ENCODE measurements at places on chromosomes 6 and 20.

DNA sequence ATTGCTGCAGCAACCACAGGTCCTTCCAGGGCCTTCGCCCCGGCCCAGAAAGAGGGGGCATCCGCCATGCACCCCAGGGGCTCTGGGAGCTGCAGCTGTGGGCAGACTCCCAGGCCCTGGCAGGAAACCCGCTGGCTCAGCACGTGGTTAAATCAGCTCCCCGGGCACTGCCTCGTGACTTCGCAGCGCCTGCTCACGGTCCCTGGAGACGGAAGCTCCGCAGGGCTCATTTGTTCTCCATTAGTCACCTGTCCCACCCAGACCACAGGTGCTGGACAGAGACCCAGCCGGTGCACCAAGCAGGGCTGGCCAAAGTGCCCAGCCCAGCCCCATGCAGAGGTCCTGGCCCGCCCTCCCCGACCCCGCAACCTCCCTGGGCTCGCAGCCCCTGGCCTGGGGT, 14.7 kb downstream of the KCNQ2 start:
- DNase-seq = no peak

- peak; percentile 9 for DNase-seq
Measured at GRCh38 chr20:37223053-37223452, 38.6 kb downstream of the GHRH start.

- no peak for DNase-seq
Measured at GRCh38 chr20:2316847-2317495, 21.2 kb downstream of the TGM3 start.

GRCh38 chr6:79225717-79226599, 8.5 kb downstream of the HMGN3 start:
- DNase-seq = no peak

DNA sequence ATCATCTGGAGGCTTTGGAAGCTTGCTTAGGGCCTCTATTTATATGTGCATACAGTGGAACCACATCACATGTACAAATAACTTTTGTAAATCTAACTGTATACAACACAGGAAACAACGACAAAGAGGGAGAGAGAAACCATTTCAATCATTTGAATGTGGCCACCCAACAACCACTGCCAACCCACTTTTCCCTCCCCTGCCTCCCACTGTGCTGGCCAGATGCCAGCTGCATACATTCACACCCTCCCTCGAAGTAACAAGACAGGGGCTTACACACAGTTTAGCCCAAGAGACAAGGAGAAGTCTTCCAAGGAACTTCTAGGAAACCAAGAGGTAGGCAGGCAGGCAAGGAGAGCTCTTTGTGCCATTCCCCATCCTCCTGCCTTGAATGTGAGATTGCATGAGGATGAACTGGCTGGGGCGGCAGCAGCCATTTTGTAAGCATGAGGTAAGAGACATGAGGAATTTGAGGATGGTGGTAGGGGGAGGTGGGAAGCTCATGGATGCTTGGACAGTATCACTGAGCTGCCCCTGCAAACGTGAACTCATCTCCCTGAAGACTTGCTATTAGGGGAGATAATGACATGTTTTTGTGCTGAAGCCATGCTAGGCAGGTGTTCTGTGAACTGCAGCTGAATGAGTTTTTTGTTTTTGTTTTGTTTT, 18.2 kb downstream of the BMP7 start:
- no peak for DNase-seq

GRCh38 chr6:27775796-27776184, 136.4 kb downstream of the OR2B2 start:
- DNase-seq = no peak

GRCh38 chr6:45690846-45691245, 313.1 kb upstream of the SUPT3H start:
- no peak for DNase-seq

- DNase-seq = peak; percentile 69
Measured at GRCh38 chr6:41713650-41714291, 21.6 kb downstream of the TFEB start.

DNA sequence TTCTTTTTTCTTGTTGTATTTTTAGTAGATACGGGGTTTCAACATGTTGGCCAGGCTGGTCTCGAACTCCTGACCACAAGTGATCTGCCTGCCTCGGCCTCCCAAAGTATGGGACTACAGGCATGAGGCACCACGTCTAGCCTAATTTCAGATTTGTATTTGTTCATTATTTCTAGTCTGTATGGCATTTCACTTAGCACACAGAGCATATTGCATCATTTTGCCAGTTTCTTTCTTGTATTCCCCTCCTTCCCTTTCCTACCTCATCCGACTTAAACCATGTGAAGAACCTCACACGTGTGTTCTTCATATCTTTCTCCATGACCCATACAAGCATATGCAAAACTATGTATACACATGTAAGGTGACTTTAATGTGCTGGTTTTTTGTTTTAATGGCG, 470.0 kb downstream of the CBLN4 start:
- no peak for DNase-seq

DNA sequence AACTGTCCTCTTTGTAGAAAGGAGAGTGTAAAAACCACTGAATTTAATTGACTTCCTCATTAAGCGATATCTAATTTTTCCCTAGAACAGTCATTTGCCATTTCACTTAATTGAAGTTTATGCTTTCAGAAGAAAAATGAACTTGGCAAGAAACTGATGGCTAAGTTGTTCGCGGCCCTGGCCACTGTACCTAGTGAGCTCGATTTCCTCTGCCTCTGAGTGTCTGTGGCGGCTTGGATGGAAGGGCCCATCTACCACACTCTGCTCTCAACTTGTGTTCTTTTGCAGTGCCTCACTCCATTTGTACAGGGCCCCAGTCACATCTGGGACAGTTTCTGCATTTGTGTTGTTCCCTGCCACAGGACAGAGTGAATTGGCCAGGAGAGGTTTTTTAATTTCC, 102.9 kb downstream of the BCAS1 start:
- no peak for DNase-seq

DNA sequence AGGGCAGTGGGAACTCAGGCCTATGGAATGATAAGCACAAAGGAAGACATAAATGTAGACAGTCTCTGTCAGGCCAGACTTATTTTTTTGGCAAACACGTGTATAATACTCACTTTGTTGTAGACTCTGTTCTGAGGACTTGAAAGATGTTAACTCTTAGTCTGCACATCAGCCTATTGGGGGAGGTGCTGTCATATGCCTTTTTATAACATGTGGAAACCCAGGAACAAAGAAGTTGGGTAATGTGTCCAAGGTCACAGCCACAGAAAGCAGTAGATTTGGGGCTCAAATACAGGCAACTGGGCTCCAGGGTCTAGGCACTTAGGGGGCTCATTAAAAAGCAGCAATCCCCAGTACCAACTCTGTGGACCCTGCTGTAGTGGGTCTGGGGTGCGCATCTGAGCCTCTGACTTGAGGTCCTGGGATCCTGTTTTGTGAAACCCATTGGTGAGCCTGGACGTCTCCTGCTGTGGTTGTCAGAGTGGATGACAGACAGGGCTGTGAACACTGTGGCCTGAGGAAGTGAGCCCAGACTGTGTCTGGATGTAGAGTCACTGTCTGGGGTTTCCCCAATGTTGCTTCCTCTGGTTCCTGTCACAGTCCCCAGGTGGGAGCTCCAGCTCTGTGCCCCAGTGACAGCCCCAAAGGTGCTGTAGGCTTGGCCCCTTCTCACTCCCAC, 50.0 kb downstream of the CDH26 start:
- DNase-seq = no peak

- no peak for DNase-seq
Measured at GRCh38 chr6:41687501-41688175, 47.8 kb downstream of the TFEB start.

- DNase-seq = no peak
Measured at GRCh38 chr6:134544737-134545136, 226.8 kb upstream of the SGK1 start.

DNA sequence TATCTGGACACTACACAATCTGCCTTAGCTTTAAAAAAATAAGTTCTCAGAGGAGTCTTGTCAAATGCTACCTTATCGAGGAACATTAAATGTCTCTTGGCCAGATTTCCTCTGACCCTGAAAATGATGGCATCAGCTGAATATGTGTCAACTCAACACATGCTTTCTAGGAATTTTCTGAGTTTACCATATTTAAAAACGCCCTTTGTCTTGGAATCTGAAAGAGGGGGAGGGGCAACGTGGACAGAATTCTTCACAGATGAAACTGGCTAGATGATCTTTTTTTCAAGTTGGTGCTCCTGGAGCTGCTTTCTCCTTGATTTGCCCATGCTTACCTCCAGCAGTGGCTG, 5.1 kb downstream of the SOX4 start:
- DNase-seq = no peak

DNA sequence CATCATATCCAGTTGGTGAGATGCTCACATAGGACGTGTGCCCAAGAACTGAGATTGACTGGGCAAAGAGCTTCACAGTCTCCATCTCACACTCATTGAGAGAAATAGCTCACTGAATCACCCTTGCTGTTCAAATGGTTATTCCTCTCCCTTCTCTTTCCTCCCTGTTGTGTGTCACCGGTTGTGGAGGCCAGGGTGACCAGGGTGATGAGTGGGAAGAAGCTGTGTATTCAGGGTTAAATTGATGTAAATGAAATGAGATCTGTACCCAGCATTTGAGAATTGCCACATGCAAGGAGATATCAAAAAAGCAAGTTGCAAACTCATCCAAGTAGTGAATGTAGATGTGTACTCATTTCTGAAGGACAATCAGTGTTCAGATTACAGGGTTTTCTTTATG, 36.6 kb upstream of the VAPB start:
- peak; percentile 53 for DNase-seq

GRCh38 chr6:115514656-115515055, 546.0 kb downstream of the FRK start:
- no peak for DNase-seq

GRCh38 chr20:43583982-43584432, 6.7 kb upstream of the IFT52 start:
- DNase-seq = no peak

DNA sequence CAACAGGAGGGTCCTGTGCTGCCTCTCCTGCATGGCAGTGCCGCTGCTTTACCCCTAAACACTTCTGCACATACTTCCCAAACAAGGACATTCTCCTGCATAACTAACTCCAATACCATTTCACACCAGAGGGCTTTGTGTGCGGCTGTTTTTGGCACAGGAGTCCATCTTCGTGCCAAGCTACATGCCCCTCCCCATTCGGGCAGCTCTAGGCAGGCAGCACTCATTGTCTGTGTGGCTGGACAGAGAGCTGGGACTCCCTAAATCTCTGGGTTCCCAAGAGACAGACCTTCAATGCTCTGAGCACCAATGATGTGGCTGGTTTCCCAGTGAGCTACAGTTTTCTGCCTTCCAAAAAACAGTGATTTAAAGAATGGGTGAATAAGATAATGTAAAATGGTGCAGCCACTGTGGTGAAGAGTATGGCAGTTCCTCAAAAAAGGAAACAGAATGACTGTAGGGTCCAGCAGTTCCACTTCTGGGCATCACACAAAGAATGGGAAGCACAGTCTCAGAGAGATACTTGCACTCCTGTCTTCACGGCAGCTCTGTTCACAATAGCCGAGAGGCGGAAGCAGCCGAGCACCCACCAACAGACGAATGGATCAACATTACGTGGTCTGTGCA, 80.3 kb upstream of the DUSP22 start:
- no peak for DNase-seq

GRCh38 chr20:2051946-2052345, 49.7 kb upstream of the STK35 start:
- DNase-seq = no peak

DNA sequence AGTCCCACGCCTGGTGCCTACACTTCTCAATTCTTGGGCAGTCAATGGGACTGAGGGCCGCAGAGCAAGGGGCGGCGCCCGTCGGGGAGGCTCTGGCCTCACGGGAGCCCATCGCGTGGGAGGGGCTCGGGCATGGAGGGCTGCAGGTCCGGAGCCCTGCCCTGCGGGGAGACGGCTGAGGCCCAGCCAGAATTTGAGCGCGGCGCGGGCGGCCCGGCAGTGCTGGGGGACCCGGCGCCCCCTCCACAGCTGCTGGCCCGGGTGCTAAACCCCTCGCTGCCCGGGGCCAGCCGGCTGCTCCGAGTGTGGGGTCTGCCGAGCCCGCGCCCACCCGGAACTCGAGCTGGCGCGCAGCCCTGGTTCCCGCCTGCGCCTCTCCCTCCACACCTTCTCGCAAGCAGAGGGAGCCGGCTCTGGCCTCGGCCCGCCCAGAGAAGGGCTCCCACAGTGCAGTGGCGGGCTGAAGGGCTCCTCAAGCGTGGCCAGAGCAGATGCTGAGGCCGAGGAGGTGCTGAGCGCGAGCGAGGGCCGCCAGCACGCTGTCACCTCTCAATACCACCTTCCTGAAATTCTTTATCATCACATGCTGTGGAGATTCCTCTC, 58.5 kb downstream of the BAK1 start:
- no peak for DNase-seq

- no peak for DNase-seq
Measured at GRCh38 chr20:41176711-41177552, 39.6 kb downstream of the PLCG1 start.

GRCh38 chr6:84657025-84657424, 107.4 kb downstream of the TBX18 start:
- no peak for DNase-seq

- no peak for DNase-seq
Measured at GRCh38 chr20:37351689-37352607, 6.0 kb downstream of the SRC start.

- no peak for DNase-seq
Measured at GRCh38 chr6:3749067-3749841, 2.3 kb downstream of the PXDC1 start.

- DNase-seq = no peak
Measured at GRCh38 chr20:55744896-55745295, 260.4 kb downstream of the CBLN4 start.

- no peak for DNase-seq
Measured at GRCh38 chr6:144033816-144034735, 26.0 kb upstream of the PLAGL1 start.

DNA sequence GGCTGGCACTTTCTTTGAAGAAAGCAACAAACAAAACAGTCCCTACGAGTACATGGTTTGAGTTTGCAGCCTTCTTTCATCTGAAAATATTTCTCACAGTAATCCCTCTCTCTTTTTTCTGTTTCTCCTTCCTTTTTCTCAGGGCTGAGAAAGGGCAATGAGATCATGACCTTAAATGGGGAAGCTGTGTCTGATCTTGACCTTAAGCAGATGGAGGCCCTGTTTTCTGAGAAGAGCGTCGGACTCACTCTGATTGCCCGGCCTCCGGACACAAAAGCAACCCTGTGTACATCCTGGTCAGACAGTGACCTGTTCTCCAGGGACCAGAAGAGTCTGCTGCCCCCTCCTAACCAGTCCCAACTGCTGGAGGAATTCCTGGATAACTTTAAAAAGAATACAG, 80.7 kb upstream of the CLDN20 start:
- no peak for DNase-seq

GRCh38 chr20:8154638-8155037, 22.6 kb downstream of the PLCB1 start:
- no peak for DNase-seq

GRCh38 chr6:72855471-72855870, 233.6 kb downstream of the KCNQ5 start:
- no peak for DNase-seq

- no peak for DNase-seq
Measured at GRCh38 chr6:98885330-98885729, 51.0 kb downstream of the POU3F2 start.

GRCh38 chr6:81777586-81778268, 25.2 kb upstream of the TENT5A start:
- DNase-seq = no peak
